Mesenteric fat pad (tissue), 1 donor: ENCODE measurements at places on chromosomes 2 and 18.

GRCh38 chr18:11145413-11146191 is 3.8 kb downstream of the PIEZO2 start:
- no peak for DNase-seq

- no peak for DNase-seq
Observed at GRCh38 chr2:222931659-222932058, 70.8 kb downstream of the ACSL3 start.

DNA sequence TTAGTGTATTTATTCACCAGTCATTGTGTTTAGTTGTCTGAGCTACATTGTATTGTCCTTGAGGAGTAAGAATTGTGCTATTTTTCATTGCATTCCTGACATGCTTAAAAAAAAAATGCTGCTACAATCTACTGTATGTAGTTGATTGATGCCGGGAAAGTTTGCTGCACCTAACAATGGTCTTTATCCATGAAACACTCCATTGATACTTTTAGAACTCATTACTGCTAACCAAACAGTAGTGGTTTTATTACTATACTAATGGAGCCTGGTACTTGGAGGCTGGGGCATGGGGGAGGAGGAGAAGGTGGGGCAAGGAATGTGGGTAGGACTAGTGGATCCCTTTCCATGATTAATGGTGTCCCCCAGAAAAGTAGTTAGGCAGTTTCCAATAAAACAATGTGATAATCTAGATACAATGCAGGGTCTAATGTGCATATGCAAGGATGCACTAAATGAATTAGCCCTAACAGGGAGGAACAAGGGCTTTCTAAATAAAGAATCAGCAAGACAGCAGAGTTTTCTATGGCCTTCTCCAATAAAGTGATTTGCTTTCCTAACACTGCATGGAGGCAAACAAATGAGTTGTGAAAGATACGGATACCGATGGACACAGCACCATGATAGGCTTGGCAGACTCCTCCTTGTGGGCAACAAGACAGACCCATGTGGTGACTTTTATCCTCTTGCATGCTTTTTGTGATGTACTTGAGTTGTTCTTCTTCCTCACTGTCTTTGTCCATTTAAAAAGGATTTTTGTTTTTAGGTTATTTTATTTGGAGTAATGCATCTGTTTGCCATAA is 78.5 kb downstream of the FMNL2 start:
- no peak for DNase-seq

GRCh38 chr2:9554921-9555296 is 721 bp downstream of the ADAM17 start:
- DNase-seq: no peak

DNA sequence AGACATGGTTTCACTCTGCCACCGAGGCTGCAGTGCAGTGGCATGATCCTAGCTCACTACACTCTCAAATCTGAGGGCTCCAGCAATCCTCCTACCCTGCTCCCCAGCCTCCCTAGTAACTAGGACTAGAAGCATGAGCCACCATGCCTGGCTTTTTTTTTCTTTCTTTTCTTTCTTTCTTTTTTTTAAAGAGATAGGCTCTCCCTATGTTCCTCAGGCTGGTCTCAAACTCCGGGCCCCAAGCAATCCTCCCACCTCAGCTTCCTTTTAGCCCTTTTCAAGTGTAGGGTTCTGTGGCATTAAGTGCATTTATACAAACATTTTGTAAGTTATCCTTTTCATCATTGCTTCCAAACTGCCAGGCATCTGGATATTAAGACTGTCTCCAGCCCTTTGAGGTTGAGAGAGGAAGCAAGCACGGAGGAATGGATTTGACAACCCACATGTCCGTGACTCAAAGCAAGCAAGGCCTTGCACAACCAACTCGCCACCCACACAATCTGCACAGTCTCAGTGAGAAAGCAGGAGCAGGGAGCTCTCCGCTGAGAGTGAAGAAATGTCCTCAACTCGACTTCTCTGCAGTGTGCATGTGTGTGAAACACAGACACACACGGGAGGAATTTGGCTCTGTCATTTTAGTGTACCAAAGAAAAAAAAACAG is 65.6 kb downstream of the ATP8B1 start:
- no peak for DNase-seq

DNA sequence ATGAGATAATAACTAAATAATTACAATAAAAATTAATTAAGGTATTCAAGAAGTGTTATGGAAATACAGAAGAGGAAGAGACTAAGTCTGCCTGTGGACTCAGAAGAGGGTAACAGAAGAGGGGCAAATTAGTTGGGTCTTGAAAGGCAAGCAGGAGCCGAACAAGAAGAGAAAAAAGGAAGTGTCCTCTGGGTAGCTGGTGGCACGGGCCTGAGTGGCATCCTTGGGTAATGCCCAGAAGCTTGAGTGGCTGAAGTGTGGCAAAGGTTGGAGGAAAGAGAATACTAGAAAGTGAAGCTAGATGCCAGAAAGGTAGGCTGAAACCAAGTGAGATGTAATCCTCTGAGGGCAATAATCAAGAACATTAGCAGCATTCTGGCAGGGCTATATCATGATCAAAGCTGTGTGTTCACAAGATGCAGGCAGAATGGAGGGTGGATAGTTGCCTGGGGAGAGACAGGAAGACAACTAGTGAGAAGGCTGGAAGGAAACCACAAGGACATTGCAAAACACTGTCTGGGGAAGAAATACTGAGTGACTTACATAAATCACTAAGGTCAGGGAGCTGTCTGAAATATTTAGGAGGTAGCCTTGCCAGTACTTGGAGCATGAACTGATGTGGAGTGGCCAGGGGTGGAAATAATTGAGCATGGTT is 16.2 kb downstream of the DOCK10 start:
- no peak for DNase-seq

DNA sequence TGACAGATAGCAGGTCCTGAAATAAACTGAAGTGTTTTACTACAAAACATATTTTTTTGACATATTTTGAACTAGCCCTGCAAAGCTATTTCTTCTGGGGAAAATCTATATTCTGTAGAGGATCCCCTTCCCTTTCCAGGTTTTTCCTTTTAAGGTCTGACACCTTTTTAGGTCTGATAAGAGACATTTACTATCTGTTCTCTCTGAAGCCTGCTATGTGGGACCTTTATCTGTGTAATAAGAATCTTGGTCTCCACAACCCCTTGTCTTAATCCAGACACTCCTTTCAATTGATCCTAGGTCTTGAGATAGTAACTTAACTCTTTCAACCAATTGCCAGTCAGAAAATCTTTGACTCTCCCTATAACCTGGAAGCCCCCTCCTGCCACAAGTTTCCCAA is 5.5 kb upstream of the PDK1 start:
- no peak for DNase-seq

DNA sequence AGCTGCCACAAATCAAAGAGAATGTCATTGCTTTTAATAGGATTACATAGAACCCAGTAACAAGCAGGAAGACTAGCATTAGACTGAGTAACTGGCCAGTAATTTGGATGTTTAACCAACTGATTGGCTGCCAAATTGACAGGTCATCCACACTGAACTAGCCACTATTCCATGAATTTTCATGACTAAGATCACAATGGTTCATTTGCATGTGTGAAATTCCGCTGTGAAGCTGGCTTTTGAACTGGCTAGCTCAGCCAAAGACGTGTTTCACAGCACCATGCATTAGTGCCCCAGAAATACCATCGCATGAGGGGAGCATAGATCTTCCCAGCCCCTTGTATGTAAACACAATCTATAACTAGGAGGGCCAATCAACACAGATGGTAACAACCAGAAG is 649.8 kb downstream of the ARHGAP15 start:
- DNase-seq: no peak

GRCh38 chr2:158845859-158846258 is 50.7 kb downstream of the DAPL1 start:
- DNase-seq: no peak

DNA sequence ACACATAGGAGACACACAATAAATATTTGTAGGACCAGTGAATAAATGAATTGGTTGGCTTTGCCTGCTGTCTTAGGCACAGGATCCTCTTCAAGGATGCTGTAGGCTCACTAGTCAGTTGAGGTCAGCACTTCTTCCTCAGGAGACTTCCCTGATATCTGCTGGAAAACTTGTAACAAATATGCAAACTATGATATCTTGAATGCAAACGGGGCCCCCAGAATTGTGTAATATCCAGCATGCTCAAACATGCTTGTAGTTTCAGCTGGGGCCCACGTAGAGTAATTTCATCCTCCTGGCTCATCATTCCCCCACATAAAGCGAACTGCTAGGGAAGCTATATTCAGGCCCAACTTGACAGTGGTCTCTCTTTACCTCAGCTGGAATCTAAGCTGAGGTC is 43.6 kb downstream of the POLE4 start:
- no peak for DNase-seq

DNA sequence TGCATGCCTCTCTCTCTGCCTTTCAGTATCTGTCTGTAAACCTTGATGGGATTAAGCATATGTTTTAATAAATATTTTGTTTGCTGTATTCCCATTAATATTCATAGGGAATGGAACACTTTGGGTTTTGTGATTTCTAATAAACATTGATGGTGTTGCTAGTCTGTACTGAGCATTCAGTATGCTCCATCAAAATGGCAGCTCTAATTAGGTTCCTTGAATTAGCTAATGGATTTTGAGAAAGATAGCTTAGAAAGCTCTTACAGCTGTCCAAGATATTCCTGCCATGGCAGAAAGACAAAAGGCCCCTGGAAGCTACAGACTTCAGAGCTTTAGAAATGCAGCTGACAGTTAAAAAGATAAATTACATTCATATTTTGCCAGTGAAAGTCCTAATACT is 199.2 kb upstream of the NRP2 start:
- no peak for DNase-seq

DNA sequence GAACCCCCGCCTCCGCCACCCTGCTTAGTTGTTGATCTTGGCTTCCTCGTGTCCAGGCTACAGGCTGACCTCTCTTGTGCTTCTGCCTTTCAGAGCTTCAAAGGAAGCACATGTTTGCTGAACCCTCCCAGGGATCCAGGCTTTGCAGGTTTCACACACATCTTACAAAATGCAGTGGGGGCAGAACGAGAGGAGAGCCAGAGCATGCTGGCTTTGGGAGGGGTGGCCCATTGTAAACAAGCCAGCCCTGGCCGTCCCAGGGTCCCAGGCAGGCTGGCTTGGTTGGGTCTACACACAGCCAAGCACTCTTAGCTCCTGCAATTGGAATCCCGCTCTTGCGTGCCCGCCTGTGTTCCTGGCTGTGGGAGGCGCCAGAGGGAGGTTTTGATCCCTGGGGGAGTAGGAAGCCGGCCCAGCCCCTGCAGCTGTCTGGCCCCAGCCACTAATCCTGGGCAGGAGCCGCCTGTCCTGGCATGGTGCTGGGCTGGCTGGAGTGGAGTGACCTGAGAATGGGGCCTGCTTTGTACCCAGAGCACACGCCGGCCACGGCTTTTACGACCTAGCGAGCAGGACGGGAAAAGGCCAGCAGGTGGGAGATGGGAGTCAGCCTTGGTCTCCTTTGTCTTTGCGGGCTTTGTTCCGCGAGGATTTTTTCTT is 53.9 kb downstream of the SH3BP4 start:
- no peak for DNase-seq

DNA sequence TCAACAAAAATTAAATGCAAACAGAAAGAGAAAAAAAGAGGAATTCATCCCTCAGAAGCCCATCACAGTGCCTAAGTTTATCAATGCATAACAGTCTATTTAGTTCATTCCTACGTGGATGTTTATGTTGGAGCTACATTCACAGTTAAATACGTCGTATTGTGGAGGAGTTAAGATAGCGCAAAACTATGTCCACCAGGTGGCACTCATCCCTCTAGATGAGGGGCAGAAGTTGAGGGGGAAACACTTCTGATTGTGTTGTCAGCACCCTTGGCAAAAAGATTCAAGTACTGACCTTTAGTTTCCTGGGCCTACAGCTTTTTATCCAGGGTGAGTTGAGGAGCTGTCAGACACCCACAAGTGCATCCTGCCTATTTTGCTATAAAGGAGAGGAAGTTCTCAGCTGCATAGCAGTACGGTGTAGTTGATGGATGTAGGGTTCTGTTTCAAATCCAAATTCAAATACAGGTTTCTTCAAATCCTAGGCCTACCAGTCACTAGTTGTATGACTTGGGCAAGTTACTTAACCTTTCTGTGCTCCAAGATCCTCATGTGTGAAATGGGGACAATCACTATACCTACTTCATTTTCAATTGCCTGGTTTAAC is 26.8 kb upstream of the MYO1B start:
- no peak for DNase-seq

DNA sequence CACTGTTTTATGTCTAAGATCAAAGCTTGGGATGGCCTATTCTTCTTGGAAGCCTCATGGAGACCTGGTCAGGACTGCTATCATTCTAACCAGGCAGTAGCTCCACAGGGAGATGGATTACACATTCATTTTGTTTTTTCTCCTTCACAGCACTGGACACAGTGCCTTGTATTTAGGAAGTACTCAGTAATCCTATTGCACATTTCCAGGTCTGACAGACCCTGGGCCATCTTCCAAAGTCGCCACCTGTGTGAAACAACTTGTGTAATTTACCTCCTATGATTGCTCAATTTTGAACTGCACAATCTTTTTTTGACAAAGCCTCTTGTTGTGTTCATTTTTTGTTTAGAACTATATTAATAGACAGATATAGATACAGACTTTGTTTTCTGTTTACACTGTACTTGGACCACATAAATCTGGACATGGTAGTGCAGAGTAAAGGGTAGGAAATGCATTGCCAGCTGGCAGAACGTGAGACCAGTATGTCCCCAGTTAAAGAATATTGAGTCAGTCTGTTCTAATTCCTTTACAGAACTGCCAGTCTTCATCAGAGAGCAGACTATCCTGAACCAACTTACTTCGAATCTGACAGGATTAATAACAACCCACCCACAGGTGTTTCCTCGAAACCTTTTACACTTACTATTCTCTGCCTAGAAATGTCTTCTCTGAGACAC is 277.8 kb upstream of the CYRIA start:
- no peak for DNase-seq

DNA sequence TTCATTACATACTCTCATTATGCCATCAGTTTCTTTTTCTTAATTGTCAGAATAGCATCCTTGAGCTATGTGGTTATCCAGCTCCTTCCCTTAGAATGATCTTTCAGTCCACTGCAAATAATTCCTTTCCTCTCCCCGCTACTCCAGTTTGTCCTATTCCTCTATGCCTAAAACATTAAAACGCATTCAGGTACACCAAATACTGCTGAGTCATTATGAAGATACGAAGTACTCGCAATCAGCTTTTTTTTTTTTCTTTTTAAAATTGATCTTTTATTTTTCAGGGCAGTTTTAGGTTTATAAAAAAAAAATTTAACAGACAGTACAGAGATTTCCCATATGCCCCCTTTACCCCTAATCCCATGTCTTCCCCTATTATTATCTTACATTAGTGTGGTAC is 164.8 kb upstream of the TMEM200C start:
- no peak for DNase-seq
